Fibroblast of skin of scalp (primary cell): ENCODE measurements at places on chromosomes 11 and 22.

GRCh38 chr22:49724893-49725489 is 102.7 kb downstream of the BRD1 start:
- DNase-seq, result peak; percentile 39

DNA sequence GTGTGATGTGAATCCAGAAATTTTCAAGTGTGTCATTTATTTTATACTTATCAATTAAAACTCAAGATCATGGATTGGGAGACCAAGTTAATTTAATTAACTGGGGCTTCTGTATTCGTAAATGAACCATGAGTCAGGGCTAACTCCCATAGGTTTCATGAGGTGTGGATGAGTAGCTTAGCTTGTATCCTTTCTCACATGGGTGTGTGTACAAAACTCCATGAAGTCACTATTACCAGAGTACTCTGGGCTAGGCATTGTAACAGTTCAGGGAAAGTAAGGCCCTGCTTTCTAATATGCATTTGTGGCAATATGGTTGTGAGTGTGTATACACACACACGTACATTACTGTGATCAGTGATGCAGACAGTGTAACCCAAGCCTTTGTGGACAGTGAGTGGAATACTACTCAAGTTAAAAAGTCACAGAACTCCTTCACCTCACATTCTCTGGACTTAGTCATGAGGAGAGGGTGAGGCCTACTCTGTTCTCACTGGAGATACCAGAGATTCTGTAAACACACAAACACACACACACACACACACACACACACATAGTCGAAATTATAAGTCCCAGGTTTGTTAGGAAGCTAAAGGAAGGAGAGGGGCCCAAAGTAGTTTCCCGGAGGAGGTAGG is 3.5 kb downstream of the CNTF start:
- peak; percentile 9 for DNase-seq

DNA sequence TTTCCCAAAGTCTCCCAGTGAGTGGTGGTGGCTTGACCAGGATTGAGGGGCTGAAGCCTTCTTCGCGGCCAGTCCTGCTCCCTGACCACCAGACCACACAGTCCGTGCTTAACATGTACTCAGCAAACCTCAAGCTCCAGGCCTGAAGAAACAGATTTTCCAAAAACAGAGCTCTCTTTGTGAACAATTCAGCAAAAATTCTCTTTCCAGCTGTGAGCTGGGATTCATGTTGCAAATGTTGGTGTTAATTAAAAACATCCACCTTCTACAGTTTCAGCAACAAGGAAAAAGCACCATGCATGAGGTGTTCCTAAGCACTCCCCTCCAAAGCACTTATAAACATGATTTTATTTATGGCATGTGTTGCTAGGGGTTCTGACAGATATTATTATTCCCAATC is 129.5 kb downstream of the ETS1 start:
- peak; percentile 82 for DNase-seq

- DNase-seq, result no peak
Measured at GRCh38 chr11:10640308-10640707, 53.2 kb downstream of the IRAG1 start.

DNA sequence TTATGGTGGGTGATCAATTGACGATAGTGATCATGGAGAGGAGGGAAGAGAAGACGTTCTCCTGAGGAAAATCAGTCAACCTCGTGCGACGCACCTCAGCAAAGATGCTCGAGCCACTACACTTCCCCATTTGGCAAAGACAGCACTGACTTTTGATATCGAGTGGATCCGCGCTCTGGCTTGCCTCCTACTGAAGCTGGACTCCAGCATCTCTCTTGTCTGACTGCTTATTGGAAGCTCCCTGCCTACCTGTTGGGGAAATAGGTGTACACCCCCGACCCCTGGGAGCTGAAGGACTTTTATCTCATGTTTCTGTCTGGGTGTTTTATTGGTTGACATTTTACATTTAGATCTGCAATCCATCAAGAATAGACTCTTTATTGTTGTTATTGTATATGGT is 476.8 kb upstream of the B3GAT1 start:
- DNase-seq, result no peak

- no peak for DNase-seq
Measured at GRCh38 chr22:25564979-25565677, 653 bp downstream of the GRK3 start.

DNA sequence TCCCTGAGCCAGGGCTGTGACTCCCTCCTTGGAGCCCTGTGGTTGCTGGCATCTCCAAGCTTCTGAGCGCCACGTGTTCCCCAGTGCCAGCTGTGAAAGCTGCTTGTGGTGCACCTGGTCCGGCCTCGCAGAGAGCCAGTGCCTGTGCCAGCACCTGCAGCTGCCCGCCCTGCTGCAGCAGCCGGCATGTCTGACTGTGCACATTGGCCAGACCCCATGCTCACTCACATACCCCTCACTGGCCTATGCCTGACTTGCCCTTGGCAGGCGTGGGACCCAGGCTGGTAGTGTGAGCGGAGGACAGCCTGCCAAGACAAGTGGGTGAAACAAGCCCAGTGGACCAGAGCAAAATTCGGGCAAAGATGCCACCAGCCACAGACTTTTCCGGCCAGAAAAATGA is 9.8 kb downstream of the MRPL48 start:
- DNase-seq, result no peak

- no peak for DNase-seq
Measured at GRCh38 chr11:17588166-17588565, 41.1 kb downstream of the OTOG start.

DNA sequence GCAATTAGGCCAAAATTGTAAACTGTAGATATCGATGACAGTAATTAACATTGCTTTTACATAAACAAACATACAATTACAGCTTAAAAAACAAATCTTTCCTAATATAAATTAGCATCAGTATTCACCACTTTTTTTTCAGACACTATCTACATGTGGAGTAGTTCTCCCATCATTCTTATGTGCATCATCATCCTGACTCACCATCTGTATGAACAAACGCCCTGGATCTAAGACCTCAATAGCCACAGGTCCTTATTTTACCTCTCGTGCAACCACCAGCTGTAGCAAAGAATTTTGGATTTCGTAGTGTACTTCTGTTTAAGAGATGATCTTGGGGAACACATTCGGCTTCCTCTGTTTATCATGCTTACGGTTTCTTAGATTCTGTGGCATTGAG is 551.9 kb upstream of the KIRREL3 start:
- DNase-seq, result no peak

- no peak for DNase-seq
Measured at GRCh38 chr11:62543680-62544444, 2.7 kb downstream of the AHNAK start.

DNA sequence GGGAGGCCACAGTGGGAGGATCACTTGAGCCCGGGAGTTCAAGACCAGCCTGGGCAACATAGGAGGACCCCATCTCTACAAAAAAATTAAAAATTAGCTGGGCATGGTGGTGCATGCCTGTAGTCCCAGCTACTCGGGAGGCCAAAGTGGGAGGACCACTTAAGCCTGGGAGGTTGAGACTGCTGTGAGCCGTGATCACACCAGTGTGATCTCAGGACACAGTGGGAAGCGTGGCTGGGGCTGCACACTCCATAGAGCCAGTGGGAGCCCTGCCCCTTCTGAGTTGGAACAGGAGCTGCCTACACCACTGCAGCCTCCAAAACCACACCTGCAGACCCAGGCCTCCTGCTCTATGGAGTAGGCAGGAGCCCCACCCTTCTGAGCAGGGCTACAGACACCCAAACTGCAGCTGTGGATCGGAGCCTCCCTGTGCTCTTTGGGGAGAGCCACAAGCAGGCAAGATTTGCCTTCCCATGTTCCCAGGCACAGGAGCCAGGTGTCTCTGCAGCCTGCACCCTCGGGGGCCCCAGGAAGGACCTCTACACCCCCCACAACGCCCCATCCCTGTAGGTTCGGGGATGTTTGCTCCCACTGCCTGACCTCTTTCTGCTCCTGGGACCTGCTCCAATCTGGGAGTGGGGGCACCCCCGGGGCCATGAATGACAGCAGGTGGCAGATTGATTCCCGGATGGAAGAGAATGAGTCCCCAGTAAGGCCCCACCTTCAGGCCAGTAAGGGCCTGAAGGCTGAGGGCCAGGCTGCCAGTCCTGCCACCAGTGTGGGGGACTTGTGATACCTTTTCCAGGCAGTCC is 245.4 kb downstream of the BUD13 start:
- no peak for DNase-seq
